NCI-H1105 (cell line): ENCODE measurements at places on chromosomes 3 and 15.

- DNase-seq = no peak
Measured at GRCh38 chr3:123696808-123697207, 112.0 kb upstream of the HACD2 start.

- peak; percentile 90 for DNase-seq
Measured at GRCh38 chr15:92831655-92832328, 68.3 kb upstream of the CHD2 start.

- DNase-seq = no peak
Measured at GRCh38 chr3:182370949-182371348, 422.4 kb upstream of the ATP11B start.

- no peak for DNase-seq
Measured at GRCh38 chr3:186042521-186043202, 66.2 kb downstream of the ETV5 start.
